ENCODE measurements at places on chromosomes 1 and 21.

GRCh38 chr1:115761601-115762302 lies 6.8 kb downstream of the CASQ2 start:
- no peak for DNase-seq

- DNase-seq, result peak; percentile 91
Measured at GRCh38 chr1:15949453-15950245, 26.3 kb downstream of the ZBTB17 start.

DNA sequence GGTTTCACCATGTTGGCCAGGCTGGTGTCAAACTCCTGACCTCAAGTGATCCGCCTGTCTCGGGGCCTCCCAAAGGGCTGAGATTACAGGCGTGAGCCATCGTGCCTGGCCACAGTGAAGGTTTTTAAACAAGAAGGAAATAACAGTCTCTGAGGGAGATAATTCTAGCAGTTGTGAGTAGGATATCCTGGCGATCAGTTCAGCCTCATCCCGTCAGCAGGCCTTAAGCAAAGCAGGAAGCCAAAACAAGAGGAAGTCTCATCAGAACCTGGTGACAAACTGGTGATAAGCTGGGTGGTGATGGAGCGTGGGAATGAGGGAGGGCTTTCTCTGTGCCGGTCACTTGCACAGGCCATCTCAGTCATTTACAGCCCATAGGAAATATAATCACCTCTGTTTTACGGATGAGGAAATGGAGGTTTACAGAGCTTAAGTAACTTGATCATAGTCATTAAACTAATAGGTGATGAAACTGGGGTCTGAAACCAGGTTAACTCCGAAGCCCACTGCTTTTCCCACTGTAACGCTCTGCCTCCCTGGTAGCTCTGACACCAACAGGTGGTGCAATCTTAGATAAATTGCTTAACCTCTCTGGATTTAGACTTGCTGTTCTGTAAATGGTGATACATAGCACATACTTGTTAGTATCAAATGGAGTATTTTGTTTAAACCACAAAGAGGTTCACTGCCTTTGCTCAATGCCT lies 40.8 kb upstream of the A3GALT2 start:
- DNase-seq, result no peak

DNA sequence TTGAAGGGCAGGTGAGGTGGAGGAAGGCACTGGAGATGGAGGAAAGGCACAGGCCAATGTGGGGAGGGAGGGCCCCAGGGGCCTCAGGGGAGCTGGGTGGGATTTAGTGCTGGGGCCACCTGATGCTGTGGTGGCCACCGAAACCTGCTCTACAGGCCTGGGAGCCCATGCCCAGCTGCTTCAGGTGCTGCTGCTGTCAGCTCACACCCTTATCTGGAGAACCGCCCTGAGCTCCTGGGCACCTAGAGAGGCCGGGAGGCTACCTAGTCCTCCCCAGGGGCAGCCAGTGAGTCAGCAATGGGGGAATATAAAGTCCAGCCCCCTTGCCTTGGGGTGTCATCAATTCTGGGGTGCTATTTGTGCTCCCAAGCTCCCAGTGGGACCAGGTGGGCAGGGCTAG lies 12.2 kb downstream of the FAM131C start:
- no peak for DNase-seq

DNA sequence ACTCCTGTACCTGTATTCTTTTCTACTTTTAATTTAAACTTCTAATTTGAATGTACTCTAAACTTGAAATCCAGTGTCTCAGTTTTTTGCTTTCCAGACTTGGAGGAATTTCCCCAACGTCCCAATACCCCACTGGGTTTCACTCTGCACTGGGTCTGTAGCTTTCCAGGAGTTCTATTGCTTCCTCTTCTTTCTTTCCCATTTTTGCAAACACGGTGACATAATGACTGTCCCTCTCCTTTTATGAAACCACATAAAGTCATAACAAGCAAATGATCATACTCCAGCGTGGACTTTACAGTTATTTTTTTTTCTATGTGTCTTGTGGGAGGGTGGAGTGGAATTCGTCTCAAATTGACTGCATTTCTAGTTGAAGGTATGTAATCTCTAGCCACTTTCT lies 97.1 kb downstream of the FASLG start:
- DNase-seq, result no peak

Data from stimulated activated CD8-positive, alpha-beta memory T cell treated with anti-CD3 and anti-CD28 coated beads, Interleukin-4, amount 100 ng/mL, for 4 hours (primary cell).